ENCODE measurements at places on chromosomes 13 and 19.

- DNase-seq = no peak
Observed at GRCh38 chr19:17831419-17831888, 10.1 kb upstream of the INSL3 start.

DNA sequence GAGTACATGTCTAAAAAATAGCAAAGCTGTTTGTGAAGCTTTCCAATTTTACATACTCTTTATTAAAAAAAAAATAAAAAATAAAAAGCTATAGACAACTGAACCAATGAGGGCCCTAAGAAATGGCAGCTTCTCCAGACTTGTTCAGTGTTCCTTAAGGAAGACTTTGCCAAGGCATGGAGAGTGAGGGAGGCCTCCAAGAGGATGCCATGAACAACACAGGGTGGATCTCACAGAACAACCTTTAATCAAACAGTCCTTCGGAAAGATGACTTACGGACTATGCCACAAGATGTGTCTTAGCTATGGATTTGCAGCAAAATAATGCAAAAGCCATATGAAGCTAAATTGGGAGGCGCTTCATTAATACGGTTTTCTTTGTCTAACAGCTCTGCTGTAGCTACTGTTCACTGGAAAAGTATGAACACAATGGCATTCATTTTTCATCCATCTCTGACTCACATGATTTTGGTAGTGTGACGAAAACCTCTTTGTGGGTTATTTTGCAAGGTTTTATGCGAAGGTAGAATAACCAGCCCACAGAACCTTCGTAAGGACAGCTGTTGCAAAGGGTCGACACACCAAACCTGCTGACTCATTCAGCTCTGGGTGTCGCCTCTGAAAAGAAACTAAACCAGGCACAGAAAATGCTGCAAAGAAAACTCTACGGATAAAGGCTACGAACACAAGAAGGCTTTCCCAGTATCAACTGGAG lies 27.7 kb downstream of the EFNB2 start:
- peak; percentile 96 for DNase-seq

DNA sequence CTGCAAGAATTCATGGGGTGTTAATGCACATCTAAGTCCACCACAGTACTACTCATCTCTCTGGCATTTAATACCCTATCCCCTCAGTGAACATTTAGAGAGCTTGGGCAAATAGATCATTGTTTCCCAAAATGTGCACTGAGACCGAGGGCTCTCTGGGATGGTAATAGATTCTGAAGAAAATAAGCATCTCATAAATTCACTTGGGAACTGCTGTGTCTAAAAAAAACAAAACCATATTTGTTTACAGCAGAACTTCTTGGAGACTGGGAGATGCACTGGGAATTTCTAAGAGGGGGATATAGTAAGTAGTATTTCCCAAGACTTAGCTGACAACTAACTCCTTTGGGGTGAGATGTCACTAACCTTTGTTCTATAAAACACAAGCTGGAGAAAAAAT lies 58.4 kb downstream of the ENOX1 start:
- no peak for DNase-seq

DNA sequence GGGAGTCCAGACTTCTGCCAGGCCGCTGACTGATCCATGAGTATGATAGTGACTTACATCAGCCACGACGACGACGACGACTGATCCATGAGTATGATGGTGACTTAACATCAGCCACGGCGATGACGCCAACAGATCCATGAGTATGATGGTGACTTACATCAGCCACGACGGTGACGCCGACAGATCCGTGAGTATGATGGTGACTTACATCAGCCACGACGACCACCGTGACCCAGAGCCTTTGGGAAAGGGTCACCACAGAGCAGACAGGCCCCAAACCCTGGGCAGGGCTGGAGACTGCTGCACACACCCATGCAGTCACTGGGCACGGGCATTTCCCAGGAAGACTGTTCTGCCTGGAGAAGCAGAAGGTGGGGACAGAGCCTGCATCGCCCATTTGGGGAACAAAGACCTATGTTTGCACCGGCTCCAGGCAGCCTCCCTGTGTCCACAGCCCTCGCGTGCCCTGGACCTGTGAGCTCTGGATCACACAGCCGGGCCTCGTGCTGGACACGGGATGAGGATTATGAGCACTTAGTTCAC lies 130.9 kb upstream of the SPACA7 start:
- DNase-seq = no peak

DNA sequence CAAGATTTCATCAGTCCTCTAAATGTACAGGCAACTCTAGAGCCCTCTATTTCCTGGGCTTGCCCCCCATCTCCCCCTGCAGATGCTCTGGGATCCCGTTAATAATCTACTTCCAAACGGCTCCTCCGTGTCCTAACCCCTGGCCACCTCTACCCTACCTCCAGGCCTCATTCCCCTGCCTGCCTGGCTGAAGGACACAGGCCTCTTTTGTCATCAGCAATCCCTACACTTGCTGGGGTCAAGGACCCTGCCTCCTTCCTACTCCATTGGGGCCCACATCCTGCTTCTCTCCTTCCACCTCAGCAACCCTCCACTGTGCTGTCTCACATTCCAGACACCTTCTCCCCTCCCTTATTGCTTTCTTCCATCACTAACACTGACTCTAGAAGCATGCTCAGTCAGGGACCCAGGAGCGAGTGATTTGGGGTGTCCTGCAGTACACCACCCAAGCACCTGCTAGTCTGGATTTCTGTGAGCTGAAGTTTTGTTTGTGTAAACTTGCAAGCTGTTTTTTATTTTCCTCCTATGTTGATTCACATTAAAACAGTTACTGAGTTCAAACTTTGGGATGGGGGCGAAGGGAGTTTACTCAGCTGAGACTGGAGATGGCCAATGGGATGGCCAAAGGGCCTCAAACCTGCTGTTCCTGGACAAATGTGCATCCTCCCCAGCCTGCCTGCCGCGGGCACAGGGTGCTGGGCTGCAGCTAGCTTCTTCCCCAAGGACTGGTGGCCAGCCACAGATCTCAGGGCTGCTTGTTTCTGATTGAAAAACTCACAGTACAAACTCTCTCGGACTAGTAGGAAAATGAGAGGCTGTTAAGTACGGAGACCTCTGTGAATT lies 314.7 kb downstream of the FOXO1 start:
- DNase-seq = no peak

- no peak for DNase-seq
Observed at GRCh38 chr19:7868326-7868670, 5.9 kb downstream of the PRR36 start.

- no peak for DNase-seq
Observed at GRCh38 chr19:48614436-48615230, at the start of gene FAM83E. Gene FAM83E (minus strand): TSS chr19:48615076. CDS start chr19:48613372, 1,704 bp downstream.

GRCh38 chr13:41694545-41695301 lies 237.4 kb downstream of the RGCC start:
- peak; percentile 91 for DNase-seq

DNA sequence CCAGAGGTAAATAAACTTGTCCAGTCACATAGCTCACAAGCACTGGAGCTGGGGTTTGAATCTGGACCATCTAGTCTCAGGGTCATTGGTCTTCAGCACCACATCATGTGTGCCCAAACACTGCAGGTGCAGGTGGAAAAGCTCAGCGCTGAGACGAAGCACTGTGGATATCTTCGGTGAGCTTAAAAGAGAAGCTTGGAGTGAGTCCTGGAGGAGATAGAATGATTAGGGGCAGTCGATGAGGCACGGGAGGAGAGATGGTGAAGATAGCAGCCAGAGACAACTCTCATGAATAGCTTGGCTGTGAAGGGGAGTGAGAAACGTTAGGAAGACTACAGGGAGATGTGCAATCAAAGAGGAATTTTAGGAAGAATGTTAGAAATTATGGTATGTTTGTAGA lies 389.3 kb downstream of the FGF9 start:
- DNase-seq = no peak

DNA sequence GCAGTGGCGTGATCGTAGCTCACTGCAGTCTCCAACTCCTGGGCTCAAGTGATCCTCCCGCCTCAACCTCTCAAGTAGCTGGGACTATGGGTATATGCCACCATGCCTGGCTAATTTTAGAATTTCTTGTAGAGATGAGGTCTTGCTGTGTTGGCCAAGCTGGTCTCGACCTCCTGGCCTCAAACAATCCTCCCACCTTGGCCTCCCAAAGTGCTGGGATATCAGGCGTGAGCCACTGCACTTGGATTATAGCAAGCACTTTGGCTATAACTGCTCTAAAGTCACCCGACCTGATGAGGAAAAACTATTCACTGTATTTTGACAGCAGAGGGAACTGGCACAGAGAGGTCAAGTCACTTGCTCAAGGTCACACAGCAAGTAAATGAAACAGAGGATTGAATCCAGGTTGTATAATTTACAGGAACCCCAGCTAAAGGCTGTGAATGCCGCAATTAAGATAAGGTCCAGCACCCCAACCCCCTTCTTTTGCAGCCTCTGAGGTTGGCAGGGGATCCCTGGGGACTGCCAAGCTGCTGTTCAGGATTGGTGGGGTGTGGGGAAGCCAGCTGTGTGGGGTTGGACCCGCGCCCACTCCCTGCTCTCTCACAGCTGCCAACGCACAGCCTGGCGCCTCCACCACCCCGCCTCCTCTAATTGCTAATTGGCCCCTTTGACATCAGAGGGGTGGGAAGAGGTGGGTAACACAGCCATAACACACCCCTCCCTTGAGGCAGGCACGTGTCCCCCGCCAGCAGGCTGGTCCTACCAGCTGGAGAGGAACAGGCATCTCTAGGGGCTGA lies 6.0 kb downstream of the TMIGD2 start:
- DNase-seq = no peak

- no peak for DNase-seq
Observed at GRCh38 chr19:52138278-52138982, 1.3 kb downstream of the ZNF616 start.

DNA sequence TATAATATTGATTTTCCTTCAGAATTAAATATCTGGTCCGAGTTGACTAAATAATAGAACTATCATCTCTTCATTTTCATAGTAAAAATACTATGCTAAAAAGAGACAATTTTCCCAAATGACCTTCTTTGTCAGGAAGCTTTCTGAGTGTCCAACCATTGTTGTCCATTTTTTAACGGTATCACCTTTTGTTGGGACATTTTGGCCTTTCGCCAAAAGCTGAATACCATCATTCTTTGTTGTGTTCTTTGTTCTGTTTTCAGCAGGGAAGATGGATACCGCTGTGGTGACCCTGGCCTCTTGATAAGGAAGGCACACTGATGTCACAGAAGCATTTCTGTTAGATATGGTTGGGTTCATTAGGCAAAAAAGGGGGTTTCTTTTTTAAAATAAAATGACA lies 654.4 kb upstream of the GPC6 start:
- no peak for DNase-seq

DNA sequence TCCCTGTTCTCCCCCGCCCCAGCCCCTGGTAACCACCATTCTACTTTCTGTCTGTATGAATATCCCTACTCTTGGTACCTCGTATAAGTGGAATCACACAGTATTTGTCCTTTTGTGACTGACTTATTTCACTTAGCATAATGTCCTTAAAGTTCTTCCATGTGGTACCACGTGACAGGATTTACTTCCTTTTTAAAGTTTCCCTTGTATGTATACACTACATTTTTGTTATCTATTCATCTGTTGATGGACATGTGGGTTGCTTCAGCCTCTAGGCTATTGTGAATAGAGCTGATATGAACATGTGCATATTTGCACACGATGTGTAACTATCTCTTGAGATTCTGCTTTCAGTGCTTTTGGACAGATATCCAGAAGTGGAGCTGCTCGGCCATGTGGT lies 59.6 kb upstream of the GJB6 start:
- no peak for DNase-seq

DNA sequence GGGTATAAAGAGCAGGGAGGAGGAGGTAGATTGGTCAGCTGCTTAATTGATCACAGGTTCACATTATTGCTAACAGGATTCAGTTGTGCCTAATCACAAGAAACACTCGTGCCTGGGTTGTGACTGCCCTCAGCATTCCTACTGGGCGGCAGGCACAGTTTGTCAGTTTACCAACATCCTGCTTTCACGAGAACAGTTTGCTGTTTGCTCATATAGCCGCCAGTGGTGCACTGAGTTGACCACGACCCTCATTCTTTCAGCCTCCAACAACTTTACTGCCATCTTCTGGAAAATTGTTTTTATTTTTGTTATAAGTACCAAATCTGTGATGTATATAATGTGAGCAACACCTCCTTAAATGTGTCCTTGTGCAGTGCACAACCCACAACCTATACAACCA lies 16.2 kb upstream of the IFT88 start:
- no peak for DNase-seq

GRCh38 chr19:3606690-3607289 lies at the start of gene TBXA2R:
Gene TBXA2R (minus strand): TSS chr19:3606875. CDS start chr19:3600634, 6,241 bp downstream.
- DNase-seq = no peak

DNA sequence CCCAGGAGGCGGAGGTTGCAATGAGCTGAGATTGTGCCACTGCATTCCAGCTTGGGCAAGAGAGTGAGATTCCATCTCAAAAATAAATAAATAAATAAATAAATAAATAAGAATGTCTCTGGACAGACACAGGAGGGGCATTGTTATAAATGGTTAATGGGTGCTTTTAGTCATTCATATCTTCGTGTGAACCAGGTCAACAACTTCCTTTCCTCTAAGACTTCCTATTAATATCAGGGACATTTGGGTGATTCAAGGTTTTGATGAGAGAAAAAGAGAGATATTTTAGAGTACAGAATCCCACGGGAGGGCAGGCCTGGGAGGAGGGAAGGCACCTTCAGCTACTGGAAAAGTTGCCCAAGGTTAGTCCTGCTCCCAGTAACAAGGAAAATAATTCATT lies 23.9 kb downstream of the DHRS12 start:
- no peak for DNase-seq

- DNase-seq = no peak
Observed at GRCh38 chr13:30510811-30511371, 45.2 kb upstream of the HMGB1 start.

GRCh38 chr19:40392123-40392522 lies 2.1 kb upstream of the HIPK4 start:
- no peak for DNase-seq

- DNase-seq = no peak
Observed at GRCh38 chr19:39915848-39916215, 18.6 kb downstream of the FCGBP start.

DNA sequence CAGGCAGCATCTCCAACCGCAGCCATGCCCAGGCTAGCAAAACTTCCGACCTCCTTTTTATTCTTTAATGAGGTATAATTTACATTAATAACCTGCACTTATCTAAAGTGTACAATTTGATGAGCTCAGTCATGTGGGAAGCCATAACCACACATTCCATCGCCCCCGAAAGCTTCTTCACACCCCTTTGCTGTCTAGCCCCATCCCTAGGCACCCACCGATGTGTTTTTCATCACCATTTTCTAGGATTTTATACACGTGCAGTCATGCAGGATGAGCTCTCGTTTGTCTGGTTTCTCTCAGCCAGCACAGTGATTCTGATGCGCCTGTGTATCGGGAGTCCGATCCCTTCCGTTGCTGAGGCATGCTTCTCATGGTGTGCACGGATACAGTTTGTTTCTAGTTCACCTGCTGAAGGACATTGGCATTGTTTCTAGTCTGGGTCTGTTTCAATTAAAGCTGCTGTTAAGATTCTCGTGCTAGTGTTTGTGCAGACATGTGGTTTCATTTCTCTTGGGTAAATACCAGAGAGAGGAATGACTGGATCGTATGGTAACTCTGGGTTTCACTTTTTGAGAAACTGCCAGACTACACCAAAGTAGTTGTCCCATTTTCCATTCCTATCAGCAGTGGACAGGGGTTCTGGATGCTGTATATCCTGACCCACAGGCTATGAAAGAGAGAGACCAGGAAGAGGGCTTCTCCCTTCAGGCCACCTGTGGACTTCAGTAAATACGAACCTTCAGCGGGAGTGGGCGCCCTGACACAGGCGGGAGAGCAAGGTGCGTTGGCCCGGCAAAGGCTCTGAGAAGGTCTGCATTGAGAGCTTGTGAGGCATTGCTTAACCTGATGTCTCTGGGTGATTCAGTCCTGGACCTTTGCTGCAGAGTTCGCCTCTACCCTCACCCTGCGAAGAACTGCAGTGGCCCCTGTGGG lies 4.9 kb downstream of the AP1M1 start:
- no peak for DNase-seq

GRCh38 chr13:33250609-33251008 lies 34.9 kb downstream of the STARD13 start:
- no peak for DNase-seq

Data from non-pigmented ciliary epithelial cell (primary cell).